Mesothelial cell of epicardium (in vitro differentiated cells): ENCODE measurements at places on chromosomes 13 and 19.

DNA sequence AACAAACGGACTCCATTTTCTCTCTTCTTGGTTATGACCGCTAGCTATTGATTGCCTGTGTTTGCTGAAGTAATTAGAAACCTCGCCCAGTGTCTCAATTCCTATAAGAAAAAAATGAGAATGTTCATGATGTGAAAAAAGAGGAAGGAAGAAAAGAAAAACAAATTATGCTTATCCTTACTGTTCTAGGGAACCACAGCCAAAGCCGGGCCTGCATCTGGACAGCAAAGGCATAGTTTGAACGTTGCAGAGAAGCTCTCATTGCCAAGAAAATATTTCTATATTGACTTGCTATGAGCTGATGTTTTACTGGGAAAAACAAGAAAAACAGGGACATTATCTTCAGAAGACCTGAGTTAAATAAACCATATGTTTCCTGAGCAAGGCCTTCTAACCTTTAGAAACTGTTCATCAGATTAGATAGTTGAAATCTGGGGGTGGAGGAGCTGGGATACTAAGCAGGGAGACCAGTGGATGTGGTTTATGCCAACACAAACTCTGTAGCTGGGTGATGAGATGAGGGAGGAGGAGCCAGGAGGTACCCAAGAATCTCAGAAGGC lies 55.0 kb downstream of the EFNB2 start:
- no peak overlapping the region for H3K27ac ChIP-seq
- H3K27me3 ChIP-seq: no peaks in the 10 kb centered on the region
- no peak for DNase-seq
- H3K4me1 ChIP-seq: peaks cover 39% of the 10 kb centered on the region
- H3K36me3 ChIP-seq: no peaks in the 10 kb centered on the region
- H3K4me3 ChIP-seq: no peak overlapping the region

DNA sequence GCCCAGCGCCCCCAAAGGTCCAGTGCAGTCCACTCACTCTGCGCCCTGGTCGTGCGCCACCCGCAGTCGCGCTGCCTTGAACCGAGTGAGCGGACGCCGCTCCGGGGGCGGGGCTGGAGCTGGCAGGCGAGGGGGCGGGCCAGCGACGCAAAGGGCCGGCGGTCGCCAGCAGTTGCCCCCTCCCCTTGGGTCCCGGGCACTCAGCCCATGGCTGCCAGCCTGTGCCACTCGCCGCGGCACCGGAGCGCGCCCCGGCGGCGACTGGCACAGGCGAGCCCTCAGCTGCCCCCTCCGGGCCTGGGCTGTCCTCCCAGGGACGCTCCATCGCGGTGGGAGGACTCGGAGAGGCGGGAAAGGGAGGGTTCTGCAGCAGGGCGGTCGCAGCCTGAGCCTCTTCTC lies at the start of gene S1PR5:
Gene S1PR5 (minus strand): TSS at position 87 of the 399 bp plus-strand sequence. CDS start 2,436 bp downstream, outside the sequence.
- H3K27me3 ChIP-seq: peaks cover 74% of the 10 kb centered on the region
- peak within 1 kb of the TSS; percentile 71 for H3K4me3 ChIP-seq
- peak within 1 kb of the TSS; percentile 73 for H3K27ac ChIP-seq

GRCh38 chr19:18875726-18876125 lies 20.2 kb downstream of the CERS1 start:
- no peaks in the 10 kb centered on the region for H3K4me1 ChIP-seq
- DNase-seq: no peak
- peaks cover 51% of the 10 kb centered on the region for H3K36me3 ChIP-seq
- no peak overlapping the region for H3K27ac ChIP-seq
- H3K4me3 ChIP-seq: no peak overlapping the region

DNA sequence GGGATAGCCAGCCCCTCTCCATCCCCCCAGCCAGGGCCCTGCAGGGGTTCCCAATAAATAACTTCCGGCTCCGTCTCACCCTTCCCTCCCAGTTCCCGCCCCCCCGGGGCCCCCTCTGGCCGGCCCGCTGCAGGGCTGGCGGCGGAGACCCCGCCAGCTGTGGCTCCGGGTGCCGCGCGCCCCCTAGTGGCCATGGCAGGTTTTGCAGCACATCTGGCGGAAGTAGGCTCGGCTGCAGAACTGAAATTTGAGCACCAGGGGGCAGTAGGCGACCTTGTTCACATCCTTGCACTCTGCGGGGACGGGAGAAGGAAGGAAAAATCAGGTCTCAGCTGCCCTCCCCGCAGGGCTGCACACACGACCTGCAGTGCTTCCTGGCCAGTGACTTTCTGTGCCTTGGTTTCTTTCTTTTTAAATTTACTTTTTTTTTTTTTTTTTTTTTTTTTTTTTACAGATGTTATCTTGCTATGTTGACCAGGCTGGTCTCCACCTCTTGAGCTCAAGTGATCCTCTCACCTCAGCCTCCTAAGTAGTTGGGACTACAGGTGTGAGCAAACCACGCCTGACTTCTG lies 3.6 kb upstream of the MYO1F start:
- DNase-seq: peak; percentile 70
- H3K27me3 ChIP-seq: peaks cover 23% of the 10 kb centered on the region
- H3K4me1 ChIP-seq: peaks cover 2% of the 10 kb centered on the region

DNA sequence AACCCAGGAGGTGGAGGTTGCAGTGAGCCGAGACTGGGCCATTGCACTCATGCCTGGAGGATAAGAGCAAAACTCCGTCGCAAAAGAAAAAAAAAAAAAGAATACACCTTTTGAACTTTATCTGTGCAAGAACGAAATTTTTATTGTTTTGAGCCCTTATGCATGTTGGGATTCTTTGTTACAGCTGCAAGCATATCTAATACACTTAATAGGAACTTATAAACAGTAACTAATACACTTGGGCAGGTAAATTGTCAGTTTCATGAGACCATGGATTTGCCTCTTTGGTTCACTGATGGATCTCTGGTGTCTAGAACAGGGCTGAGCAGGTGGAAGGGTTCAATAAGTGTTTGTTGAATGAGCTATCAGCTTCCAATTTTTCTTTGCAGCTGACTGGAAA lies 108.1 kb downstream of the CACNA1A start:
- no peak overlapping the region for H3K27ac ChIP-seq
- no peak overlapping the region for H3K4me3 ChIP-seq
- no peaks in the 10 kb centered on the region for H3K36me3 ChIP-seq
- no peaks in the 10 kb centered on the region for H3K4me1 ChIP-seq
- DNase-seq: no peak
- H3K27me3 ChIP-seq: peaks cover 24% of the 10 kb centered on the region

- H3K36me3 ChIP-seq: peaks cover 51% of the 10 kb centered on the region
- H3K27ac ChIP-seq: no peak overlapping the region
- H3K4me3 ChIP-seq: no peak overlapping the region
- H3K27me3 ChIP-seq: no peaks in the 10 kb centered on the region
- H3K4me1 ChIP-seq: peaks cover 6% of the 10 kb centered on the region
These were observed 6.2 kb downstream of the ZNF763 start for GRCh38 chr19:11971041-11971440.

DNA sequence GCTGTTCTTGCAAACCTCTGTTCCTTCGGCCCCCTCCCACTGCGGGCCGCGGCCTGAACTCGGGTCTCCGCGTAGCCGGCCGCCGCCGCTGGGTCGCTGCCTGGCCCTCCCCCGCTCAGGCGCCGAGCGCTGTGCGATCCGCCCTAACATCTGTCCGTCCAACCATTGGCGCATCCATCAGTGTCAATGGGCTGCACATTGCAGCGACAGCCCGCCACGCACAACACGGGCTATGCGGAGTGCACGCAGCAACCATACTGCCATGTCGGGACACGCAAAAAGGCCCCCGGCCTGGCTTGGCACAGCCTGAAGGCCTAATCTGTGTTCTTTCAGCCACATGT lies 2.6 kb upstream of the TSHZ3 start:
- H3K27ac ChIP-seq: peak overlapping the region; percentile 91
- peaks cover 64% of the 10 kb centered on the region for H3K4me1 ChIP-seq
- peaks cover under 1% of the 10 kb centered on the region for H3K36me3 ChIP-seq
- peak overlapping the region; percentile 87 for H3K4me3 ChIP-seq
- H3K27me3 ChIP-seq: peaks cover 61% of the 10 kb centered on the region
- no peak for DNase-seq

- no peak for DNase-seq
- peaks cover 19% of the 10 kb centered on the region for H3K4me1 ChIP-seq
- peaks cover 6% of the 10 kb centered on the region for H3K36me3 ChIP-seq
- no peaks in the 10 kb centered on the region for H3K27me3 ChIP-seq
- H3K27ac ChIP-seq: no peak overlapping the region
These were observed 21.6 kb downstream of the MAST3 start for GRCh38 chr19:18119013-18119716.

- no peak for DNase-seq
- H3K4me3 ChIP-seq: no peak overlapping the region
- H3K27me3 ChIP-seq: peaks cover 58% of the 10 kb centered on the region
- no peak overlapping the region for H3K27ac ChIP-seq
- no peaks in the 10 kb centered on the region for H3K36me3 ChIP-seq
These were observed 266.4 kb downstream of the NALCN start for GRCh38 chr13:101149735-101150384.

- H3K27me3 ChIP-seq: peaks cover 15% of the 10 kb centered on the region
- no peak overlapping the region for H3K4me3 ChIP-seq
- H3K4me1 ChIP-seq: peaks cover 4% of the 10 kb centered on the region
- no peak for DNase-seq
- H3K27ac ChIP-seq: no peak overlapping the region
These were observed 17.7 kb upstream of the OLFM2 start for GRCh38 chr19:9953802-9954542.

DNA sequence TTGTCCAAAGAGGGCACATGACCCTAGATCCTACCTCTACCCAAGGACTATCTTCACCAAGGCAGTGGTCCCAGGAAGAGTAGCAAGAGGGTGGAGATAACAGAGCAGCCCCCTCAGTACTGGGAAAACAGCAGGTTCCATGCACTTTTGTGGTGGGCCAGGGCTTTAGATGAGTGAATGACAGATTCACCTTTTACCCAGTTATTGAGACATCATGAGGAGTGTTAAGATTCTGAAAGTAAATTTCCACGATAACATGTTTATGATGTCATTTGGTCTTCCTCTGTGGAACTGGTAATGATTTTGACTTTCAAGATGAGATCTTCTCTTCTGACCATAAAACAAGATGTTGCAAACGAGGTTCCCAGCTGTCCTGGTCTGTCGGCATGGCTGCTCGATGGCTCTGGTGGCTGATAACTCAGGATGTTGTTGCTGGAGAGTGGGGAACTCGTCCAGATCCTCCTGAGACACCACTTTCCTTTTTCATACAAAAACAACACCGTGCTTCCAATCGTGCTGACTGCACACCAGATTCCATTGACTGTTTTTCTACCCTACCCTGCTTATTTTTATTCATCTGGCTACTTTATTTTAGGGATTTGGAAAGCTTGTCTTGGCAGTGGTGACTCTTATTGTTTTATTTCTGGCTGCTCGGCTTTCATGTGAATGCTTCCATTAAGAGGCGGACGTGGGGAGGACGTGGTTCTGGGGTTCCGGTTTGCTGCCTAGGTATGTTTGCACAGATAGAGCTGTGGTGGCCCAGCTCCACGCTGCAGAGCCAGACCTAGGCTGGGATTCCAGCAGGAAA lies 88.5 kb downstream of the LRCH1 start:
- no peaks in the 10 kb centered on the region for H3K27me3 ChIP-seq
- DNase-seq: no peak
- H3K36me3 ChIP-seq: no peaks in the 10 kb centered on the region
- no peak overlapping the region for H3K4me3 ChIP-seq
- H3K4me1 ChIP-seq: peaks cover 69% of the 10 kb centered on the region

DNA sequence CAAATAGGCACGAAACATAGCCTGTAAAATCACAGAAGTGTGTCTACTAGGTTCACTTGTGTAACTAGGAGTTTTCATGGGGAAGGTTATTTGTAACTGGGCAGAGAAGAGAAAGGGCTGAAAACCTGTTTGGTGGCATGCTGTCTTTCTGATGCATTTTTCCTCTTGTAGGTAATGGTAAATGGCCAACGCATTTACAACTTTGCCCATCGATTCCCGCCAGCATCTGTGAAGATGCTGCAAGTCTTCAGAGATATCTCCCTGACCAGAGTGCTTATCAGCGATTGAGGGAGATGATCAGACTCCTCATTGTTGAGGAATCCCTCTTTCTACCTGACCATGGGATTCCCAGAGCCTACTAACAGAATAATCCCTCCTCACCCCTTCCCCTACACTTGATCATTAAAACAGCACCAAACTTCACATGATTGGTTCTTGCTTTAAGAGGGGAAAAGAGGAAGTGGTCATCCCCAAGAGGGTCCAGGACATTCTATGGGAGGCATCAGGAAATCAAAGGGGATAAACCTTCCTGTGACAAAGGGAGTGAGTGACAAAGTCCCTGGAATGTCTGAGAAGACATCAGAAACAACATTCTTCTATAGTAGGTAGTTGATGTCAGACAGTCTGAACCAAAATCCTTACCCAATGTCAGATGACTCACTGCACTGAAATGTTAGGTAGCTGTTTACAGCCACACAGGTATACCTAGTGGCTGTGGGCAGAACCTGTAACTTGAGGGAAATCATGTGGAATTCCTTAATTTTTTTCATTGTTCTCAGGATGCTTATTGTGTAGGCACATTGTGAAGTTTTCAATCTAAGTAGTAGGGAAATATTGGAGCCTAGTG lies 5.0 kb downstream of the LGALS14 start:
- no peak overlapping the region for H3K27ac ChIP-seq
- no peaks in the 10 kb centered on the region for H3K36me3 ChIP-seq
- DNase-seq: no peak
- no peak overlapping the region for H3K4me3 ChIP-seq
- peaks cover 8% of the 10 kb centered on the region for H3K4me1 ChIP-seq
- peaks cover 6% of the 10 kb centered on the region for H3K27me3 ChIP-seq
